Mesenteric fat pad (tissue), 1 donor: ENCODE measurements at places on chromosomes 1 and 21. TPM values are rescaled to one million over a fixed set of nuclear protein-coding genes. Genes with fewer than 3 reads are reported as not detected.

DNA sequence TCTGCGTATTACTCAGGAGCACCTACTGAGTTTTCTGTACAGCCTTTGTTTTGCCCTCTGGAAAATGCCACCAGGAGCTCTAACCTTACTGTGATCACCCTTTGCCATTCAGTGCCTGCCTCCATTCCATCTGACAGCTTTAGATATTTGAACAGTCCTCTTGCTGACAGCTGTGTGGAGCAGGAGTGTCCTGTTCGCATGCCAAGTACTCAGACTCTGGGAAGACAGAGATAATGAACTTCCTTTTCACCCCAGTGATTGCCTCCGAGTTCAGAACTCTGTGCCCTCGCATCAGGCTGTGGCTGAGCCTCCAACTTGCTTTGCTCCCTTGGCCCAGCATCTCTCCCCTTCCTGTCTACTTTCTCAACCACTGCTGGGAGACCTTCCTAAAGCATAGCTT is 74.0 kb downstream of the CACNA1E start:
- DNase-seq, result no peak

The TSACC gene
- total RNA-seq, result 0.64 TPM

The C1orf198 gene
- 64.5 TPM for total RNA-seq

The CPLANE2 gene
- total RNA-seq, result 1.9 TPM

The S100A7A gene
- not detected for total RNA-seq

The PGLYRP4 gene
- not detected for total RNA-seq

DNA sequence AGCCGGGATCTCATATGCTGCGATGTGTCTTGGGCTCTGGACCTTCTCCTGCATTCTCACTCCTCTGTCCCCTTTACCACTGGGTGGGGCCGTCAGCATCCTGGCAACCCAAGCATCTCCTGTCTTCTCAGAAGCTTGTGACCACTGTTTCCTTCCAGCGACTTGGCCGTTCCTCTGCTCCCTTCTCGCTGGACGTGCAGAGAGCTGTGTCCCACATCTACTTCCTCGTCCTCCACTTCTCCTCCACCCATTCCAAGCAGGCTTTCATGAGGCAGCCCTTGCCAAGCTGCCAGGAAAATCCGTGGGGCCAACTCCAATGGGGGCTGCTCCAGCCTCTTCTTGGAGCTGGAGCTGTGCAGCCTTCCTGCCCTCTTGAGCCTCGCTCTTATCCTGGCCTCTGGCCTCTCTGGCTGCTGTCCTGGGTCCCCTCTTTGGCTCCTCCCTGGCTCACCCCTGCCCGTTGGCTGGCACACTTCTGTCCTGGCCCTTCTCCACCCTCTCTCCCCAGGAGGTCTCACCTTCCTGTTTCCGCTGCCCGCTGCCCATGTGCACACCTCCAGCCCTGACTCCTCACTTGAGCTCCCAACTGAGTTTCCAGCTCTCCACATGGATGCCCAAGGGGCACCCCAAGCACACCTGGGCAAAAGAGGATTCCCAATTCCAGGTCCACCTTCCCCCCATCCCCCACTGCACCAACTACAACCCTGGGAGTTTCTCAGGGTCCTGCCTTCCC is 8.7 kb downstream of the FAM131C start:
- DNase-seq, result no peak

- no peak for DNase-seq
These were observed 229.3 kb upstream of the PTBP2 start for GRCh38 chr1:96492236-96492635.

GRCh38 chr1:147241934-147242448 is 493 bp upstream of the CHD1L start:
- DNase-seq, result no peak

DNA sequence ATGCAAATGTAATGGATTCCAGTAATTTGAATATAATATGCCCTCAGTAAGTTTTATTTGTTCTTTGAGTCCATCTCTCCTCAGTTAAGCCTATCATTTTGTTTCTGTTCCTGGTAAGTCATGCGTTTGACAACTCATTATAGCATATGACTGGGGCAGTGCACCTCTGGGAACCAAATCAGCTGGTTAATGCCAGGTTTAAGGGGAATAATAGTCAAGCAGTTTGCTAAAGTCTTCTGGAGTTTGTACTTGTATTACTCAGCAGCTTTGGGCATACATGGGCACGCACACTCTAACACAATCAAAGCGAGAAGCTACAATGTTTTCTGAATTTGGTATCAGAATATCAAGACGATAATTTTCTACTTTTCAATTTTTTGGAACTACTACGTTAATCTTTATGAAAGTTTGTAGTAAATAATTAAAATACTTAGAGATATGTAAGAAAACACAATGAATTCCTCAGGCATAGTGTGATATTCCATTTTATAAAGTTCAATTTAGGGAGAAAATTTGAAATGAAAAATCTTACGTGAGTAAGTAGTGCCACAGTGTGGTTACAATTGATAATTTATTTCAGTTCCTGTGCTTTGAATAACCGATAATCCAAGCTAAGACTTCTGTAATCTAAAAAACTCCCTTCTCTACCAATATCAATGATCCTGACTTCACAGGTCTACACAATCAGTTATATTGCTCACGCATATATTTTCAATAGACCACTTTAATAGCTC is 43.8 kb upstream of the KCTD3 start:
- no peak for DNase-seq

The MAB21L3 gene
- total RNA-seq, result 0.22 TPM

GRCh38 chr1:12478612-12478985 is 139.4 kb downstream of the DHRS3 start:
- no peak for DNase-seq

DNA sequence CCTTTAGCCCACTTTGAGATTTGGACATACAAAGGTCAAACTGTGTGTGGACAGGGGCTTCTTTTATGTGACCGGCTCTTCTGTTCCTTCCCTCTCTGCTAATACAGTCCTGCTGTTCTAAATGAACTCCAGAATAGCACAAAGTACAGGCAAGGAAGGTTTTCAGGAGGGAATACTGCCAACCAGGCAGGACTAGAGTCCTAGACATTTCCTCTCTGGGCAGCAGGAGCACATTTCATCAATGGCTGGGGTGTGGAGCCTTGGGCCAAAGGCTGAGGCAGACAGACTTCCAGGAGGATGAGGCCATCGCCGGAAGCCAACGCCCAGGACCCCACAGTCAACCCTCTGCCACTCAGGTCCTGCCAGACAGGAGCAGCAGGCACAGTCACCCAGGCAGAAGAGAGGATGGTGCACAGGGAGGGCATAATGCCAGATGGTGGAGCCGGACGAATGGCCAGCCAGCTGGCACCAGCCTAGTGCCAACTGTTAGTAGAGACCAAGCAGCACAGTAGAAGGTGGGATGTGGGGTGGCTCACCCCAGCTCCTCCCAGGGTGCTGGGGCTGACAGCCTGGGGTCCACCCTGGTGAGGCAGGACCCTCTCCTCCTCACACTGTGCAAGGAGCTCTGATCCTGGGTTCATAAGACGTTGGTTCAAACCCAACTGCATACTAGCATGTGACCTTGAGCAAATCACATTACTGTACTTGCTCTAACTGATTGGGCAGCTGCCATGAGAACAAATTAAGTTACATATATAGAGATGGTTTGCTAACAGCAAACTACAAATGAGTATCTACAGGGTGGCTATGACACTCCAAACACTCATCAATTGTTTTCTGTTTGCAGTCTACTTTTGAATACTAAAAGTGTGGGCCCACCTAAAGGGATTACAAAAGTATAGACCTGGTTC is 410.7 kb downstream of the SIPA1L2 start:
- no peak for DNase-seq

DNA sequence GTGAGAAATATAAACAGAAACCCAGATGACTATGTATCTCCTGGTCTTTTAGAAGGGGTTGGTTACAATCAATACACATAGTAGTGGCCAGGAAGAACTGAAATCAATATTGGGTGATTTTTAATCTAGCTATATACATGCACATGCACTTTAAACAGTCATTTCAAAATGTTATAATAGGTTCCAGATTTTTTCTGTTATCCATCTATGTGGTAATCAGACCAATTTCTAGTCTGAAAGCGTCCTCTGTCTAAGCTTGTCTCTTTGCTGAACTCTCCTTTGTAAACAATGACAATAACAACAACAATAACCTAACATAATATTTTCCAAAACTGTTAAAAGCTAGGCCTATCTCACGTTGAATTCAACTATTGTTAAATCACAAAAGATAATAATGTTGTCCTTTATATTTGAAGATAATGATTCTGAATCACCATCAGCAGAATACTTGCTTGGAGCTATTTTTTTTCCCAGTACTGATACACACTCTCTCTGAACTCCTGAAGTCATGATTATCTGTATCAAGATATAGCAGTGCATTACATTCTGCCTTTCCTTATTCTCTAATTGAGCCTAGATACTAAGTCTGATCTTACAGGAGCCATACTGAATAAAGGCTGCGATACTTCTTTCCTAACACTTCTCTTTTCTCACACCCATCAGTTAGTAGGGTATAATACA is 496.8 kb upstream of the ZRANB2 start:
- DNase-seq, result no peak

GRCh38 chr1:40876891-40877290 is 14.7 kb upstream of the CITED4 start:
- no peak for DNase-seq

DNA sequence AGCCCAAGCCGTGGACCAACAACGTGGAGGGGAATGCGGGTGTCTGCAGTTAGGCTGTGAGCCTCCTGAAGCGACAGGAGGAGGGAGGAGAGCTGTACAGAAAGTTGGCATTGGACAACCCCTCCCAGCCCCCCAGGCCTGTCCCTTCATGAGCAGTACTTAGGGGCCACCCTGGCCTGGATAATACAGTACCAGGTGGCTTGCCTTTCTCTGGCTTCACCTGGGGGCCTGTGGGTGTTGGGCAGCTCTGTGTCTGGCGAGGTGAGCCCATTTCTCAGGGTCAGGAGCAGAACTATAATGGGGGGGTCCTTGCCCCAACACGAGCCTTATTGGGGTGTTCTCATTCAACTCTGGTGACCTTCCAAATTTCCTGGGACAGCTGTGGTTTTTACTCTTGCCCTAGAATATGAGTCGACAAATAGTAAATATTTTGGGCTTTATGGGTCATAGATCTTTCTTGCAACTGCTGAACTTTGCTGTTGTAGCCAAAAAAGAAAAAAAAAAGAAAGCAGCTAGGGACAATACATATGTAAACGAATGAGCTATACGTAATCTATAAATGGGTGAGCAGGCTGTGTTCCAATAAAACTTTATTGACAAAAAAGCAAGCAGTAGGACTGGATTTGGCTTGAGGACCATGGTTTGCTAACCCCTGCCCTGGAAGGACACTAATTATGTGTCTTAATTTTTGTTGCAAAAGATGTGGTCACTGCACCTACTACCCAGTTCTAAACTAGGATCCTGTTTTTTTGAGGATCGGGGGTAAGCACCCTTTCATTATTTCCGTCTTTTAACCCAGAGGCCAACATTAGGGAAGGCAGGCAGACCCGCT is 11.4 kb downstream of the COQ8A start:
- DNase-seq, result peak; percentile 14

- no peak for DNase-seq
These were observed 27.8 kb downstream of the SDC3 start for GRCh38 chr1:30880678-30881318.

- peak; percentile 11 for DNase-seq
These were observed 5.2 kb upstream of the DMRTB1 start for GRCh38 chr1:53454019-53454418.

The LCE3E gene
- total RNA-seq, result not detected

DNA sequence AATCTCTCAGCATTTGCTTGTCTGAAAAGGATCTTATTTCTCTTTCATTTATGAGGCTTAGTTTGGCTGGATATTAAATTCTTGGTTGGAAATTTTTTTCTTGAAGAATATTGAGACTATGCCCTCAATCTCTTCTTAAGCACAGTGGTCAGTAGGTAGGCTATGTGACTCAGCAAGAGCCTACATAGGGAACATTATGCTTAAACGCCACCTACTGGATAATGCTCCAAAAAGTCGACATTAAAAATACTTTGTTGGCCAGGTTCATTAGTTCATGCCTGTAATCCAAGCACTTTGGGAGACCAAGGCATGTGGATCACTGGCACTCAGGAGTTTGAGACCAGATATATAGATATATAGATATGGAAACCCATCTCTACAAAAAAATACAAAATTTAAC is 678.0 kb upstream of the USP24 start:
- DNase-seq, result no peak

GRCh38 chr1:18673976-18674375 is 43.3 kb downstream of the PAX7 start:
- no peak for DNase-seq

The CELA3B gene
- 0.90 TPM for total RNA-seq

DNA sequence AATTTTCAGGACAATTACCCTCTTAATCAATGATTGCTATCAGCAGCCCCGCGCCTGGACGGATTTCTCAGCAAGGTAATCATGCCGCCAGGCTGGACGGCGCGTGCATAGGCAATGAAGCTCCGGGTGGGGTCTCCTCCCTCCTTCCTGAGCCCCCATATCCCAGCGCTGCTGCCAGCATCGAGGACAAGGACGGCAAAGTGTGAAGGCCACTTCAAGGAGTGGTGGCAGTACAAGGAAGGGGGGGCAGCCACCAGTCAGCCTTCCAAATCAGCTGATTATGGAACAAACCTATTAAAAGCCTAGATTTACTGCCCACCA is 51.1 kb downstream of the DMAP1 start:
- DNase-seq, result peak; percentile 57

DNA sequence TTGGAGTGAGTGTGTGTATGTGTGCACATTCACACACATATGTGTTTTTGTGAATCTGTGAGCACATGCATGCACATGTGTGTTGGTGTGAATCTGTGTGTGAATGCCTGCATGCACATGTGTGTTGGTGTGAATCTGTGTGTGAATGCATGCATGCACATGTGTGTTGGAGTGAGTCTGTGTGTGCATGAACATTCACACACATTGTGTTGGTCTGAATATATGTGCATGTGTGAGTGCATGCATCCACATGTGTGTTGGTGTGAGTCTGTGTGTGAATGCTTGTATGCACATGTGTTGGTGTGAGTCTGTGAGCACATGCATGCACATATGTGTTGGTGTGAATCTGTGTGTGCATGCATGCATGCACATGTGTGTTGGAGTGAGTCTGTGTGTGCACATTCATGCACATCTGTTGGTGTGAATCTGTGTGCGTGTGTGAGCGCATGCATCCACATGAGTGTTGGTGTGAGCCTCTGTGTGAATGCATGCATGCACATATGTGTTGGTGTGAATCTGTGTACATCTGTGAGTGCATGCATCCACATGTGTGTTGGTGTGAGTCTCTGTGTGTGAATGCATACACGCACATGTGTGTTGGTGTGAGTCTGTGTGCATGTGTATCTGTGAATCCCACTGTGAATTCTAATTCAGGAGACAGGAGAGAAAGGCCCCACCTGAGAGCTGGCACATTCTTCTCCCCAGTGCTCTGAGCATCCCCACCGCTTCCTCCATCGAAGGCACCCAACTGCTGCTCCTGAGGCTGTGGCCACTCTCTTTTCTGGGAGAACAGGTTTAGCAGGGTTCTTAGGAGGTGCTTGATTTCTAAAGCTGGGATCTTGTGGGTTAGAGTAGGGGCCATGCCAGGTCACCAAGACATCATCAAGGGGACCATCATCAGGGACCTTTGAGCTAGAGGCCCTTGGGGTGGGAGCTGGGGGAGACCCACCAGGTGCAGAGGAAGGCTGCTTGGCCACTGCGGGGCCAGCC is 117.5 kb upstream of the ARHGEF16 start:
- DNase-seq, result no peak

The LRRC7 gene
- 0.03 TPM for total RNA-seq

The S100A16 gene
- 107 TPM for total RNA-seq
